Stimulated activated CD4-positive, alpha-beta T cell treated with anti-CD3 and anti-CD28 coated beads, Interleukin-1b, Interleukin-23, amount 100 ng/mL, for 1 hour (primary cell): ENCODE measurements at places on chromosomes 16 and 17.

- DNase-seq, result peak; percentile 39
These were observed 14.2 kb upstream of the RHBDF2 start for GRCh38 chr17:76515274-76515949.

DNA sequence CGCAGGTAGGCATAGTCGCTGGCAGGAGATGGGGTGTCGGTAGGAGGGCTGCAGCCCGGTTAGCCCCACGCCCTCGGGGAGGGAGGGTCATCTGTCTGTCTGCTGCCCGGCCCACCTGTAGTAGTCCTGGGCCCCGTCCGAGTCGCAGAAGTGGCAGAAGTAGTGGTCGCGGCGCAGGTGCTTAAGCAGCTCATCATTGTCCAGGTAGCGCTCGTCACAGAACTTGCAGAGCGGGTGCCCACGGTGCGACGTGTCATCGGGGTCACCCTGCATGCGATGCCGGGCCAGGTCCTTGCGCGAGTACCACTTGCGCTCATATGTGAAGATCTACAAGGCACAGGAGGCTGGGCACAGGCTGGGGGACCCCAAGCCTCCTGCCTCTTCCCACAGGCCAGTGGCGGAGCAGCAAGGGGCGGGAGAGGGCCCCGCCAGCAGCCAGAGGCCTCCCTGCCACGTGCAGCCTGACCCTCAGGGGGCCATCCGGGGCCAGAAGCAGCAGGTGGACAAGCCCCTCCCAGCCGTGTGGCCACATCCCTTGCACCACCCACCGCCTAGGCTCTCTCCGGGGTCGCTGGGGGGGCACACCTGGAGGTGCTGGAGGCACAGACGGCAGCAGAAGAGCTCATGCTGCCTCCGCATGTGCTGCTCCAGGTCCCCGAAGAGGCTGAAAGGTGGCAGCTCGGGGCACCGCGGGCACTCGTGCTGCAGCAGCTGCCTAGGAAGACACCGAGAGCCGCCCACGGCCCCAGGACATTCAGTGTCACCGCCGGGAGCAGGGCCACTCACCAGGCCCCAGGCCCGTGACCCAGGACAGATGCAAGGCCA is 7.0 kb downstream of the ZNF598 start:
- no peak for DNase-seq

DNA sequence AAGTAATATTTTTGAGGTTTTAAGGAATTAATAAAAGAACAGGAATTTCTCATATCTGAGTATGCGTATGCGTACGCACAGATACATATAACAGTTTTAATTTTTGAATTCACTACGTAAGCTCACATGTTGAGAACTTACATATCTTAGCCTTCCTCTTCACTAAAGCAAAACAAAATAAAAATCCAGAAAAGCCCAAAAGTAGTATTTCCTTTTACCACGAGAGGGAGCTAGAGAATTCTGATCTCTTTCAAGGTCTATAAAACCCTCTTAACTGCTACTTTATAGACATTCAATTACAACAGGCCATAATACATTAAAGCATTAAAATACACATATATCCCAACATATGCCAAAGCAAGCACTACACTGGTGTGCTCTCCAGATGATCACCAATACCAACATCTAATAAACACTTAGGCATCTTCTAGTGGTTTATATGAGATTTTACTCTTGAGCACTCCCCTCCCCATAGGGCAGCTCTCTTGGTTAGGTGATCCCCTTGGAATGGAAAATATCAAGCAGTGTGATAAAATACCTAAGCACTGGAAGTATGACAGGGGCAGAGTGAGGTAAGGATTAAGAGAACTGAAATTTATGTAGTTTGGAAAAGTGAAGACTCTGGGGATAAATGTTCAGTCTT is 94.0 kb downstream of the SKAP1 start:
- DNase-seq, result no peak

GRCh38 chr16:4805231-4805630 is 2.8 kb upstream of the ROGDI start:
- no peak for DNase-seq

DNA sequence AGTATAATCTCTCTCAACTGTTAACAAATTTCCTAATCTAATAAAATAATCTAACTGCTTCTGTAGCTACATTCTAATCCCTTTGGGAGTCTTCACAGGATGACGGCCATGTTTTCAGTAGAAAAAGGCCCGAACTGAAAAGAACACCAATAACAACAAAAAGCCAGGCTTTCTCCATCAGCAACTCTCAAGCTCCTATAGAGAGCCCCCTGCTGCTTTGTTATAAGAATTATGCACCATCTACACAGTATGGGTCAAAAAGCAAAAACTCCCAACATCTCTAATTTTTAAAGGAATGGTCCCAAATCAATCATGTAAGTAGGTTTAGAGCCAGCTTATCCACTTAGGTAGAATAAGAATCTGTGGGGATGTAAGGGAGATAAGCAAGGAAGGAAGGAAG is 163.6 kb upstream of the C17orf78 start:
- DNase-seq, result no peak

- DNase-seq, result no peak
These were observed 20.2 kb downstream of the ANKS3 start for GRCh38 chr16:4713663-4714501.

GRCh38 chr17:50952889-50953288 is 86.7 kb upstream of the TOB1 start:
- no peak for DNase-seq

GRCh38 chr17:50576864-50577263 is 16.3 kb downstream of the CACNA1G start:
- DNase-seq, result no peak

- no peak for DNase-seq
These were observed 20.2 kb upstream of the GSE1 start for GRCh38 chr16:85592700-85593493.

- peak; percentile 37 for DNase-seq
These were observed 54.5 kb downstream of the NDE1 start for GRCh38 chr16:15704545-15704987.

GRCh38 chr17:74713171-74713755 is 540 bp upstream of the CD300LF start:
- DNase-seq, result no peak

- no peak for DNase-seq
These were observed 977 bp upstream of the CA10 start for GRCh38 chr17:52159246-52160135.

- no peak for DNase-seq
These were observed 541 bp downstream of the ZNF18 start for GRCh38 chr17:11996722-11997146.

DNA sequence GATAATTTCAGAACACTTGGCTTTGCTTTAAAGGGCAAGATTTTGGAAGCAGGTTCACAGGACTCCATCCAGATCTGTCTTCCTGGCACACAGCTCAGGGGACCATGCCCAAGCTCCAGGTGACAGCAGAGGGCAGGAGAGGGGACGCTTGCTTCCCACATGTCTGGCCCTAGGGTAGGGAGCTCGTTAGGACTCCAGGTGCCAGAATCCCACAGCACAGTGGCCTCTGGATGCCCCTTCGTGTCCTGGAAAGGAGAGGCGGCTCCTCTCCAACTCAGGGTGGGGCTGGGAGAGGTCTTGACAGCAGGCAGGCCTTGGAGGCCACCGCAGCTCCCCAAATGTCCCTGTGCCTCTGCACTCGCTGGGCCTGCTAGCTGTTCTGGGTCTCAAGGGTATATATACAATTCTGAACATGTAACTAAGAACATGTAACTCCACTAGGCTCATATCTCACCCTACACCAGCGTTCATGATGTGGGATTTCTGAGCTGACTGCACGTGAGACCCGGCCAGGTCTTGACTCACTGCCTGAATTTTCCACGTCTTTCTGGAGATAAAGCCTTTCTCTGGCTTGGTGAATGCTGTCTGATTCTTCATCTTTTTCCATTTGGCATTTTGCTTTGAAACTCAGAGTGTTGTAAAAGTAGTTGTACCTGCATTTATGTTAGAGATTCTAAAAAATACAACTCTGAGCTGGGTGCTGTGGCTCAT is 52.8 kb downstream of the MARCHF10 start:
- no peak for DNase-seq

GRCh38 chr16:48583075-48584065 is 26.6 kb downstream of the N4BP1 start:
- DNase-seq, result no peak

DNA sequence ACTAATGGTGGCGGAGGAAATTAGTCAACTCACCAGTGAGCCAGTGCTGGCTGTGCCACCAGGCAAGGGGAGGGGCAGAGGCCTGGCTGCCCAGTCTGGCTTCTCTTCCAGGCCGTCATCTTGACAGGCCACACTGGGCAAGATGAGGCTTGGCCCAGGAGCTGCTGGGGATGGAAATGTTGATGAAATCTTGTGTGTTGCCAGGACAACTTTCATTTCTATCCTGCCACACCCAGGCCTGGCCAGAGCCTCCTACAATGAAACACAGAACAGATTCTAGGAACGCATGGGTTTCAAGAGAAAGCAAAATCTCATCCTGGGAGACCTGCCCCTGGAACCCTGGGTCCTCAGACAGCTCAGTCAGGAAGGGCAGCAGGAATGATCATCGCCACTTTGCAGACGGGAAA is 9.3 kb downstream of the HEXIM2 start:
- DNase-seq, result no peak

DNA sequence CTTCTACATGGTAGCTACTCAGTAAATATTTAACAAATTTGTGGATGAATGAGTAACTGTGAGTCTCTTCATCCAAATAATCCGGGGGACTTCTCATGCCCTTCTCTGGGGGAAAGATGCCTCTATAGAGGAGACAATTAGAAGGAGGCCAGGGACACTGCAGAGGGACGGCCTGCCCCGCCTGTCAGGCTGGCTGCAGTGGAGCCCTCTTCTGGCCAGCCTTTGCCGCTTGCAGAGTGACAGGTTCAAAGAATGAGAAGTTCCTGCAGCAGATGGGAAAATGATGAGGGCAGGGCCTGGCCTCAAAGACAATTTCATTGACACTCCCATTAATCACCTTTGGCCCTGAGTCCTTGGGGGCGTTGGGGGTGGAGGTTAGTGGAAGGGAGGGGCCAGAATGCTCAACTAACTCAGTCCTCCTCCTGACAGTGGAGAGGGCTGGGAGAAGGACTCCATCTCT is 339.0 kb downstream of the MAF start:
- DNase-seq, result no peak

DNA sequence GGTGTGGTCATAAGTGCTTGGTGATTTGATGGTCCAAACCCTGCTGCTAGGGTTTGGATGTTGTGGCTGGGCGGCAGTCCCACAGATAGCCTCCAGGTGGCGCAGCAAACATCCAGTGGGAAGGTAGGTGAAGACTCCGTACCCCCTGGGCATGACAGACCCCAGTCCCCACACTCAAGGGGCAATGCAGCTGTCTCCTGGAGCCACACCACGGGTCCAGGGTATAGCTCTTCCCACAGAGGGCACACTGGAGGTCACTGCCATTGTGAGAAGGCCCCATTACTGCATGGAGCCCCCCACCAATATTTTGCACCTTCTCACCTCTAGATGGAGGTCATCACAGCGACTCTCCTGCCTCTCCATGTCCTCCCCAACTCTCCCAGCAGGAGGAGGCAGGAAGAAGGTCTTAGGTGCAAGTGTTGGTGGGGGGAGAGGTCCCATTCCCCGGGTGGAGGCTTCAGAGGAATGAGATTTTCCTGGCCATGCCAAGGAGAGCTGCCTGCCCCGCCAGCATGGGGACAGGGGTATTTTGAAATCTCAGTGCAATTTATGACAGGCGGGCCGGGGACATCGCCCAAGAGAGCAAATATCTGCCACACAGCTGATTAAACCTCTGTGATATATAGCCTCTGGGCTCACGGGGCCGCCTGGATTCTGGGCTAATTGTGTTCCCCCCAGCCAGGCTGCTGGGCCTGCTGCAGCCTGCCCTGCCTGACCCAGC is 17.1 kb upstream of the C17orf113 start:
- DNase-seq, result no peak

DNA sequence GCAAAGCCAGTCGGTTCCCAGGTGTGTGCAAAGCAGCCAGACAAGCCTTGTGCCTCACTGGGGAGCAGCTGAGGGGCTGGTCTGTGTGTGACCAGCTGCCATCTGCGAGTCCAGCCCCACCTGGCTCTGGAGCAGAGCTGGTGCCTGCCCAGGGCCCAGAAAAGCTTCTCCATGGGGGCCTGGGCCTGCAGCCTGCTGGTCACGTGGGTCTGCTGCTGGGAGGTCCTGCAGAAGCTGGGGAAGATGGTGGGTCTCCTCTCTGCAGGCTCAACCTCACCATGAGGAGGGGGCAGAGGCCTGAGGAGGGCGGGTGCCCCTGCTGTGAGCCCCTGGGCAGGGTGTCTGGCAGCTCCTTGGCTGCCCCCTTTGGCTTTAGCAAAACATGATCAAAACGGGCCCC is 71.9 kb downstream of the ENGASE start:
- DNase-seq, result no peak

DNA sequence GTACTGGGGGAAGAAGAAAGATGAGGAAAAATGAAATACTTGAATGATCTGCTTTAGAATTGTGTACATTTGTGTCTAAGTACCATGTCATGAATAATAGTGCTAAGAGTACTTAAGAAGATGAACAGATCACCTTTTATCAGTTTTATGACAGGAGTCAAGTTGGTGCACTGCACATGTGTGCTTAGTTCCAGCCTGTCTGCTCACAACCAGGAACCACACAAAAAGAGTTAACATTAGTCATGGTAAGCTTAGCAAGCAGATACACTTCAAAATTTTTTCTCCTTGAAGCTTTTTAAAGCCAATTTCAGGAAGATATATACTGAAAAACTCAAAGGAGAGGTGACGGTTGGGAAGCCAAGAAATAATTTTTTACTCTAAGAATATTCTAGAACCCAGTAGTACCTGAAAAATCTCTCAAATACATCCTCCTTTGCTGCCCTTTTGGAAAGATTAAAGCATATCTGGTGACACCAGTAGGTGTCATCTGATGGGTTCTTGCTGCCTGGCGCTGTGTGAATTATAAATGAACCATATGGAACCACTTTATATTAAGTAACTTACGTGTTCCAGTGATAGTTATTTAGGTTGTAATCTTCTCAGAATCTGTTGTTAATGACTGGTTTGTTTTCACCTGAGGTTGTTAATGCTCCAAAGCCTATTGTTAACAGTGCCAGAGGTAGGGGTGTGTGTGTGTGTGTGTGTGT is 93.4 kb downstream of the MSI2 start:
- no peak for DNase-seq

DNA sequence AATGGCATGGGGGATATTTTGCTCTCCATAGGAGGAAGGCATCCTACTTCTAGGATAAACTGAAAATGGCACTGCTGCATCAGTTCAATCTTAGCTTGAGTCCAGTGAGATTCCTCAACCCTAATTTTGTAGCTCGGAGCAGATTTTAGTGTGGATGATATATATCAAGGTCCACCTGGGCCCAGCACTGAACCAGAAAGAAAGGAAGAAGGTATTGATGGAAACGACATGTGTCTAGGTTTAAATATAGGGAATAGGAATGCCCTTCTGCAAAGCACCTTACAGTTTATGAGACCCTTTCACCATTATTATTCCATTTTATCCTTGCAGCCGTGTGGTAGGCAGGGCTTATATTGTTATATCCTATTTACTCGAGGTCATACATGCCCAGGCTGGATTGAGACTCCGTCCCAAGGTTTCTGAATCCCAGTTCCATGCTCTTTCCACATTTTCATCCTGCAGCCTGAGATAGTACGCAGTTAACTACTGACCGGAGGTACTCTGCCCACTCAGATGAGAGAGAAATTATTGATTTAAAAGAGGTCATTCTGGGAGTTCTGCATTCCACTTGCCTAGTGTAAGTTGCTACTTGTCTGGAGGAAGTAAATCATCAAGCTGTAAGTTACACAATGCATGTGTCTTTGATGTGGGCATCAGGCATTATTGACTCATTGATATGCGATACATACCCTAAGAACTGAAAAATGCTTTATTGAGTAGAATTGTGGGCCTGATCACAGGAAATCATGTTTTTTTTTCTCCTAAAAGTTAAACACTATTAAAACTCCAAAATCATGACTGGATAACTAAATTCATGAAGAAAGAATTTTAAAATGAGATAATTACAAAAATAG is 10.1 kb downstream of the KRT39 start:
- DNase-seq, result no peak

GRCh38 chr17:40903129-40903847 is 18.2 kb upstream of the KRT20 start:
- DNase-seq, result no peak
